OCI-LY7 (cell line): ENCODE measurements at places on chromosomes 1 and 21. TPM values are rescaled to one million over a fixed set of nuclear protein-coding genes. Genes with fewer than 3 reads are reported as not detected.

The GNG5 gene
- 113 and 115 TPM in 2 replicates for total RNA-seq

The ZYG11A gene
- total RNA-seq: not detected in 2 replicates

The ZNF436 gene
- total RNA-seq: 6.4 and 7.6 TPM in 2 replicates

The C1orf115 gene
- not detected in 2 replicates for total RNA-seq

The NEGR1 gene
- not detected in 2 replicates for total RNA-seq

- no peak for DNase-seq
Measured at GRCh38 chr21:41167348-41168342, at the start of gene BACE2. Gene BACE2, plus strand, starts transcription at chr21:41168160. Its CDS starts 104 bp downstream, at chr21:41168264.

DNA sequence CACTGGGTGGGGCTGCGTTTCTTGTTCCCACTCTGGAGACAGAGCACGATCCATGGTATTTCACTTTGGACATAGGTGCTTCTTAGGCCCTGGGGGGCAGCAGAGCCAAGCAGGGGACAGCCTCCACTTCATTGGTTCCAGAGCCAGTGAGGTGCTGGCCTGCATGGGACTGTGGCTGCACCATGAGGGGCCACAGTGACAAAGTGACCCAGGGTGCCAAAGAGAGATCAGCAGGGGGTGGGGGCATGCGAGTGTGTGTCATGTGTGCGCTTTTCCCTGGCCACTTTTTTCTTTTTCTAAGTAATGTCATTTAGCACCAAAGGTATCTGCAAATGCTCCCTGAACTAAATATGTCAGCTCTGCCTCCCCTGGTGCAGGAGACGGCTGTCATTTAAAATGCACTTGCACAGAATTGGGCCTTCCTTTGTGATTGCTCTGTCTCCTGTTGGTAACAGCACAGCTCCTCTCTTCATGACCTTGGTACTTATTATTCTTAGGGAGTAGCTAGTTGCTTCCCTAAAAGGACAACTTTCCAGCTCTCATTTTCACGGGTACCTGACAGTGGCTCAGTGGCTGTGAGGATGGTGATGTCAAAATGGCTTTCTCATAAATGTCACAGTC is 75.5 kb upstream of the VAMP3 start:
- DNase-seq: no peak

DNA sequence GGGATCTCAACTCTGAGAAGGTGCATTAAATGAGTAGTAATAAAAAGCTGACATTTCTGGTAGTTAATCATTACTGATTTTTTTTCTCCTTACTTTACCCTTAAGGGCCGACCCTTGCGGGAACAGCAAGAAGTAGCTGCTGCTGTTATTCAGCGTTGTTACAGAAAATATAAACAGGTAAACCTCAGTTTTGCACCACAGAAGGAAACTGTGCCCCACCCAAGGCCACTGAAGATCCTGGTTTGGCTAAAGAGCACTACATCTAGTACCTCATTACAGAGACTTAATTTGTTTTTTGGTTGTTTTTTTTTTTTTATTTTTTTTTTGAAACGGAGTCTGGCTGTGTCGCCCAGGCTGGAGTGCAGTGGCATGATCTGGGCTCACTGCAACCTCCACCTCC is 23.5 kb upstream of the VAMP3 start:
- no peak for DNase-seq

DNA sequence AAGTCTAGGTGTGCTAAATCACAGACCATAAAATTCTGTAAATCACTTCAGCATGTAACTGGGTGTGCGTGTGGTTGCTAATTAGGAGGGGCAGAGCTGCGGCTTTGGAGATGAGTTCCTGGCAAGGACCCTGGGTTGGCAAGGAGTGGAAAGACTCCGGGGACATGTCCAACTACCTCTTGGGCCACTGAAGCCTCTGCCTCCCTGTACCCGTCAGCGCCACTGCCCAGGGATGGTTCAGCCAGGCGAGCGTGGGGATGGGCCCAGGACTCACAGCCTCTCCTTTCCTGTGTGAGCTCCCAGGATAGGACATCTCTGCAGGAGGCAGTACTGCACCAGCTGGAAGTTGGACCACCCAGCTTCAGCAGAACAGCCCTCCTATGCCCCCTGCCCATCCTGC is 386.4 kb upstream of the VAMP3 start:
- no peak for DNase-seq

- DNase-seq: no peak
Measured at GRCh38 chr1:84090447-84091245, 53.4 kb upstream of the PRKACB start.

DNA sequence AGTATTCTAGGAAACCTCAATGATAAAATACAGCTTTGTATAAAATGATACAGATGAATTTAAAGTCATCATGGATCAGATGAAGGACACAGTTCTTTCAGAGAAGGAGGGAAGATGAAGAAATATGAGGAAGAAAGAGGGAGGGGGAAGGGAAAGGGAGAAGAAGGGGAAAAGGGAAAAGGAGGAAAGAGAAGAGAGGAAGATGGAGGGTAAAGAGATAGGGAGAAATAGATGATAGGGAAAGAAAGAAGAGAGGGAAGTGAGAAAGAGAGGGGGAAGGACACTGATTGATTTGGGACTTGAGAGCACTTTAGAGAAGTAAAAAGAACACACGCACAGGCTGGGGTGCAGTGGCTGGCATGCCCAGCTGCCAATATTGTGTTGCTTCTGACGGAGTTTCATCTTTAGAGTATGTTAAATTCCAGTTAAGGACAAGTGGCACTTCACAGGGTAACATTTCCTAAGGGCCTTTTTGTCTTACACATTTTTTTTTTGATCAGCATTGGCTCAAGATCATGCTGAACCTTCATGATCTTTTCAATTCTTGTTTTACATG is 235.9 kb upstream of the DMRTA2 start:
- DNase-seq: no peak

DNA sequence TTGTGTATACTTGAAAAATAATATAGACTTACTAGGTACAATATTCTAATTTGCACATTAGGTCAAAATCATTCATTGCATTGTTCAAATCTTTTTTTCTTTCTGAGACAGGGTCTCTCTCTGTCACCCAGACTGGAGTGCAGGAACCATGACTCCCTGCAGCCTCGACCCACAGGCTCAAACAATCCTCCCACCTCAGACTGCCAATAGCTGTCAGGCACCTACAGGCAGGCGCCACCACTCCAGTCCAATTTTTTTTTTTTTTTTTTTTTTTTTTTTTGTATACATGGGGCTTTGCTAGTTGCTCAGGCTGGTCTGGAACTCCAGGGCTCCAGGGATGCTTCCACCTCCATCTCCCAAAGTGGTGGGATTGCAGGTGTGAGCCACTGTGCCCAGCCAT is 656.9 kb downstream of the KCNT2 start:
- no peak for DNase-seq

DNA sequence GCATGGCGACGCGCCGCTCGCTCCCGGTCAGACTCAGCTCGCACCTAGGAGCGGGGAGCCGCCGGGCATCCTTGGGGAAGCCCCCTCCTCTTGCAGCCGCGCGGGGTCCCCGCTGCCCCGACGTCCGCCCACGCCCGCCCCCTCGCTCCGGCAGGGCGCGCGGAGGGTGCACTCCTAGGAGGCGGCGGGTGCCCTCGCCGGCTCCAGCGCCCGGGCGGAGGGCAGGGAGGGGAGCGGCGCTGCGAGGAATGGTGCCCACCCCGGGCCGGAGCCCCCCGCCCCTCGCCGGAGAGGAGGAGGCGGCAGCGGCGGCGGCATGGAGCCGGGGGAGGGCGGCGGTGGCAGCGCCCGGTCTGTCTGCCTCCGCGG is 488 bp downstream of the FAM78B start:
- DNase-seq: no peak

DNA sequence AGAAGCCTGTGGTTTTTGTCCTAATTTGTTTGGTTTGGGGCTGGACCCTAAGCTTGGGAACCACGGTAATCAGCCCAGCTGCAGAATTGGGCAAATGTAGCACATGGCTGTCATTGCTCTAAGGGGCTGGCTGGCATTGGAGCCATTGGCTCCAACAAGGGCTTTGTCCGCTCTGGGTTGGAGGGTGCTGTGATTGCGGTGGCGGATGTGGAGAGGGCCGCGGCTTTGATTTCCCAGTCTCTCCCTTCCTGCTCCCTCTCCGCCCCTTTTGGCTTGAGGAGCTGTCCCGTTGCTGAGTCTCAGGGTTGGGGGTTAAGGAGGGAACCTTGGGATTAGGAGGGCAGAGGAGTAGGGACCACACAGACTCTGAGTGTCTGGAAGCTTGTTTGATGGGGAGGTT is 91.7 kb upstream of the CD34 start:
- no peak for DNase-seq

DNA sequence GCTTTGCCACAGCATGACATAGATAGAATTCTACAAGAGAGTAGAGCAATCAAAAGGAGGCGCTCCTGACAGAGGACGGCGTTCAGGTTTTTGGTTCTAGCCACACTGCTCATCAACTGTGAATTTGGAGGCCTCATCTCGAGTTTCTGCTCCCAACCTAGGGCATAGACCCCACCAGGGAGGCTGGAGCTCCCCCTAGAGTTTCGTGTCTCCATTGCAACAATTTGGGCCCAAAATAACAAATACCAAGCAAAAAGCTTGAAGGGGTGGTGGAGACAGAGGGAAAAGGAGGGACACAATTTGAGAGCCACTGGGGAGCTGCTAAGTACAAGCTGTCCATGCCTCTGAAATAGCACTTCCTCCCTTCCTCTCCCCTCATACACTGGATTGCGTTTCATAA is 297.0 kb downstream of the GPATCH2 start:
- peak; percentile 33 for DNase-seq
